ENCODE measurements at places on chromosomes 7 and 10.

DNA sequence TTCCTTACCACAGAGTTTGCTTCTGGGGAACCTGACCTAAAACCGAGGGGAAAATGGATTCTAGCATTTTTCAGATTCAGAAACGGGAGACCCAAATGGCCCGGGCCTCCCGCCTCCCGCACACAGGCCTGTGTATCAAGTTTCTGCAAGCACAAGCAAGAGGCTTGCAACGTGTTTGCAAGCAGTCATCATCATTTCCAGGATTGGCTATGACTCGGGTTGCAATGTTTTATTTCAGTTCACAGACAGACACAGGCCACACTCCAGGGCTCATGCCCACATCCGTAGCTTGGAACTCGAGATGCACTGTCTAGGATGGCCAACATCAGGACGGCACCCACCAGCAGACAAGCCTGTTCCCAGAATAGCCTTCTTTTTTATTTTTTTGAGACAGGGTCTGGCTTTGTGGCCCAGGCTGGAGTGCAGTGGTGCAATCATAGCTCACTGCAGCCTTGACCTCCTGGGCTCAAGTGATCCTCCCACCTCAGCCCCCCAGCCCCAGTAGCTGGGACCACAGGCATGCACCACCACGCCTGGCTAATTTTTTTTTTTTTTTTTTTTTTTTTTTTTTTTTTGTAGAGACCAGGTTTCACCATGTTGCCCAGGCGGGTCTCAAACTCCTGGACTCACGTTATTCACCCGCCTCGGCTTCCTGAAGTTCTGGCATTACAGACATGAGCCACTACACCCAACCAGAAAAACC is 68.1 kb upstream of the FOXK1 start:
- no peak for DNase-seq

GRCh38 chr10:113322843-113323242 is 230.0 kb upstream of the HABP2 start:
- DNase-seq = no peak

DNA sequence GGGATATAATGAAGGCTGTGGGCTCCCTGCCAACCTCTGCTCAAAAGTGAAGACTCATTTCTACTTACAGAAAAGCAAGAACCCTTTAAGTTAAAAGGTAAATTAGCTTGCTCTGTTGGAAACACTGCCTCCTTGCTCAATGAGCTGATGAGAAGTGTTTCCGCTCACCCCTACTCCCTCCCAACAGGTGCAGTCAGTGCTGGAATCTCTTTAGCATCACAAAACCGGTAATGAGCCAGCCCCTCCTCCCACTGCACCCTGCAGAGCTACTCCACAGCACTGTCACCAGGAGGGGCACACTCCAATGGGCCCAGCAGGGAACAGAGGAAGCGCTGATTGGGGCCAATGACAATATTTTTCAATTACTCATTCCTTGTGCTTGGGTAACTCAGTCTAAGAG is 262.5 kb downstream of the TCERG1L start:
- DNase-seq = no peak

DNA sequence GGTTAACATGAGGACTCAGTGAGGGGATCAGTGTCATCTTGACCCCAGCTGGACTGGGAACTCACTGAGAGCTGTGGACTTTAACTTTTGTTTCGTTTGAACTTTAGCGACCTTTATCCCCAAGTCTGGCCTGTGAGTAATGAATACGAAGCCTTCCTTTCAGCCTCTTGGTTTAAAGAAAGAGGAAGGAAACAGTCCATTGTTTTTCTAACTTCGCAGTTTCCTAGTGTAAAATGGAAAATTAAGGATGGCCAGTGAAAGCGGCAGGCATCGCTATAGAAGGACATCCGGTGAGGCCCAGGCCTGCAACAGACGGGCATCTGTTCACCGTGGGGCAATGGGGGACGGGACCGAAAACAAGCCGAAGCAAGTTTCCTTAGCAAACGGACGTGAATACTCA is 44.1 kb upstream of the ADO start:
- DNase-seq = no peak

GRCh38 chr7:142535123-142535779 is 214.0 kb upstream of the PRSS1 start:
- peak; percentile 47 for DNase-seq

- no peak for DNase-seq
Observed at GRCh38 chr7:152674860-152675758, 832 bp downstream of the XRCC2 start.

DNA sequence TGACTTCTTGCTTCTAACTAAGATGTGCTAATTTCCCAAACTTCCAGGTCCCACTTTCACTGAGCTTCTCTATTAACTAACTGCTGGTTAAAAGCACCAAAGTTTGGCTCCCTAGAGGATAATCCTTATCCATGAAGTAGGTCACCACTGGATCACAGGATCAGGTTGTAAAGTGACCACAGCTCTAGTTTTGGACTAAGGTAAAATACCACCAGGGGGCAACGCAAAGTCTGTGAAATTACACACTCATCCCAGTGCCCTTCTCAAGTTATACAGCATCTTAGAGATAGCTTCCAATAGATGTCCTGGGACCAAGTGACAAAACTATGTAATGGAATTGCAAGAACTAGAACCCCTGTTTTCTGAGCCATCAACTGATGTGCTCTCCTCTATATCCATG is 116.4 kb upstream of the ASAH2 start:
- no peak for DNase-seq

DNA sequence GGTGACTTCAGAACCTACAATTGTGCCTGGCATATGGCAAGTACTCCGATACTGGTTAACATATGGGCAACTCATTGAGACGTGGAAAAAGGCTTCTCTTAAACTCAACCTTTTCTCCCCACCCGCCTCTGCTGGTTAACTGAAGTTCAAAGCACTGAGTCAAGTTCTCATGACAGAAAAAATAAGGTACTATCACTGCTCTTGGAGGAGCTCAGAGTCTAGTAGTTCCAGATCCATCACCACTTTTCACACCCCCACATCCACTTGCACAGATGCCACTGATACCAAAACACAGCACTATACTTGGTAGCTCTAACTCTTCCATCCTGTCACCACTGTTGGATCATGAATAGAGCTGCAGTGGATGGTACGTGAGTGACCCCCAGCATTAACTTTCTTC is 36.2 kb downstream of the CCDC6 start:
- DNase-seq = no peak

- DNase-seq = no peak
Observed at GRCh38 chr7:57426629-57427003, 23.4 kb upstream of the ZNF716 start.

- DNase-seq = no peak
Observed at GRCh38 chr7:131502810-131503508, 53.5 kb downstream of the PODXL start.

DNA sequence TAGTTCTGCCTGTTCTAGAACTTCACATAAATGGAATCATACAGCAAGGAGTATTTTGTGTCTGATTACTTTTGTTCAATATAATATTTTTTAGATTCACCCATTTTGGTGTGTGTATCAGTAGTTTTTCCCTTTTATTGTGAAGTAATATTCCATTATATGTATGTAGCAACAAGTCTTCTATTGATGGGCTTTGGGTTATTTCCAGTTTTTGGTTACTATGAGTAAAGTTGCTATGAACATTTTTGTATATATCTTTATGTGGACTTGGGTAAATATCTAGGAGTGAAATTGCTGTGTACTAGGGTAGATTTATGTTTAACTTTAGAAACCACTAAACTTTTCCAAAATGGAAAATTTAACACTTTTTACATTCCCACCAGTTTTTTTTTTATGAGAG is 35.7 kb downstream of the ADK start:
- no peak for DNase-seq

DNA sequence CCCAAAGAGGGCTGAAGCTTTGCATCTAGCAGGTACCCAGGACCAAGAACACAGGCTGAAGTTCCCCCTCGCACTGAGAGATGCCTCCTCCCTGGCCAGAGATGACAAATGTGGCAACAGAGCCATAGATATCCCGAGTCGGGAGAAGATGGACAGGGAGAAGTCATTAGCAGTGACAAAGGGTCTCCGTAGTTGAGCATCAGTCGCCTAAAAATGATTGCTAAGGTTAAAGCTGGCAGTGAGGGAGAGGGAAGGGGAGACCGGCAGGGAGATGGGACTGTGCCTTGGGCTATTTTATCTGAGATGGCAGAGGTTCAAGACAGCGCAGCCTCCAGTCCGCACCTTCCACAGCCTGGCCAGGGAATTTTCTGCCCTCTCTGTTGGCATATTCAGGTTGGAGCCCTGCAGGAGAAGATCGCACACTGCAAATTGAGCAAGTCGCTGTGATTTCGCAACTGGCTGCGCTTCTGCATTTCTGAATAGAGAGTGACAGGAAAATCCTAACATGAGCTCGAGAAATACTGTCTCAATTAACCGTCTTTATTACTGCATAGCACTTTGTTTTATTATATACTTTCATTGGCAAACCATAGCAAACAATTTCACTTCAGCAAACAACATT is 238.9 kb upstream of the GPR26 start:
- DNase-seq = no peak

DNA sequence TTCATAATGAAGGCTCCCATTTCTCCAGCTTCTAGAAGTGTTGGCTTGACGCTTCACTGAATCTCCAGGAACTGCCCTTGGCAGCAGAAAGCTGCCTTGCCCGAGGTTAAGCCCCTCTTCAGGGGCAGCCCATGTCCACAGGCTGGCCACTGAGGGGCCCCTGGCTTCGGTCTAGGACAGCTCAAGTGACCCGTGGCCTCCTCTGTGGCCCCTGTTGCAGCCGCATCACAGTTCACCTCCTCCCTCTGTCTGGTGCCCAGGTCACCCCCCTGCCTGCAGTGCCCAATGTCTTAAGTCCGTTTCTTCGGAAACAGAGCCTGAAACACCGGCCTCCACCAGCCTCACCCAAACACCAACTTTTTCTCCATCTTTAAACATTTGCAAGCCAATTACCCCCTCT is 279.2 kb upstream of the MKI67 start:
- DNase-seq = no peak

DNA sequence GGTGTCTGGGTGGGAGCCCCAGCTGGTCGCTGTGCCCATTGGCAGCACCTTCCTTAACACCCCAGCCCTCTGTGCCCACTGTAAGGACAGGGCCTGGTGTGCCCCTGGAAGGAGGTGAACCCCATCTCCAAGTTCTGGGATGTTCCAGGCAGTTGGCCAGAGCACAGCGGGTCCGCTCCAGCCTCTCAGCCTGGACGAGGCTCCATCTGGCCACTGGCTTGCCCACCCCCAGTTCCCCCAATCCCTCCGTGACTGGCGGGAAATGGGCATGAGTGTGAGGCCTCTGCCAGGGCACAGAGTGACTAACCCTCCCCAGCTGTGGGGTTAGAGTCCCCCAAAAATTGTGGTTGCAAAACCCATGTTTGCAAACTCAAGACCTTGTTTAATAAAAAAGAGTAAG is 15.6 kb downstream of the GRIFIN start:
- DNase-seq = no peak

GRCh38 chr7:90298145-90299038 is 22.7 kb downstream of the FAM237B start:
- no peak for DNase-seq

GRCh38 chr10:127349737-127350136 is 153.3 kb upstream of the INSYN2A start:
- no peak for DNase-seq

- DNase-seq = no peak
Observed at GRCh38 chr10:5089865-5090264, 4.3 kb upstream of the AKR1C3 start.

DNA sequence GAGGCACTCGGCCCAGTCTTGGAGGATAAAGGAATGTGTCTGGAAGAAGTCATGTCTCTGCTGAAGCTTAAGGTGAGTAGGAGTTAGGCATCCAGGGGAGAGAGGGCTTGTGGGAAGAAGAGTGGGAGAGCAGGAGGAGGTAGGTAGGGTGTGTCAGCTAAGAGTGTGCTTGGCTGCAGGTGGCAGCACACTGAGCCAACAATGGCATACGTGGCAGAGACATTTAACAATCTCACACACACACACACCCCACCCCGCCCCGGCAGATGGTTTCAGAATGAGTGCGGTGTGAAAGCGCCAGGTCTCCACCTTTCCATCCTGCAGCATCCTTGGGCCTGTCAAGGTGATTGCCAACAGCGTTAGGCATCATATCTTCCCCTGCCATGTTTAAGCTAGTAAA is 11.2 kb upstream of the ARPC1A start:
- DNase-seq = peak; percentile 20

DNA sequence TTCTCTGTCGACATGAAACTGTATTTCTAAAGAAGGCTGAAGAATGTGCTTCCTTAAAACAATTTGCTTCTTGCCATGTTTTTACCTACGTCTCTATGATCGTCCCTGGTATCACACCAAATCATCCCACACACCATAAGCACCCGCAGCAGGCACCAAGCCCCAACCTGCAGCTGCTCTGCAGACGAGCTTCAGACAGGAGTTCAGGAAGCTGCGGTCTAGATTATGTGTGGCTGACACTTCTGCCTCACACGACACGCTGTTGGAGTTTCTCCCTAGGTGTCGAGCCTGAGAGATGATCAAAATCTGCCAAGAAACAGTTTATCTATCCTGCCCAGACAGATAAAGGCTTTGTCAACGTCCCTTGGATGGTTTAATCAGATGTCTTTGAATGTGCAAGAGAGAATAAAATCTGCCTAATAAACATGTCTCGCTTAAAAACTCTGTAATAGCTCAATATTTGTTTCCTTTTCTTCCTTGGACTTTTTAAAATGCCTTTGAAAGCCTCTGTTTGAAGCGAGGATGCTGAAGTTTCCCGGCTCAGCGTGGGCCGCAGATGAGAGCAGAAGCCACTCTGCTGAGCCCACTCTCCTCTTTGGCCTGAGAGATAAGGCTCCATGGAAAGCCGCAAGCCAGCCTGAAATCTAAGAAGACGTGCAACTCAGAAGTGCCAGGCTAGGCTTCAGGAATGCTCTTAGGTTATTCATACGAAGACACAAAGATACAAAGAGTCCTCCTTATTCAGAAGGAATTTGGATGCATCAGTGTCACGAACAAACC is 158.3 kb upstream of the PFKP start:
- no peak for DNase-seq

DNA sequence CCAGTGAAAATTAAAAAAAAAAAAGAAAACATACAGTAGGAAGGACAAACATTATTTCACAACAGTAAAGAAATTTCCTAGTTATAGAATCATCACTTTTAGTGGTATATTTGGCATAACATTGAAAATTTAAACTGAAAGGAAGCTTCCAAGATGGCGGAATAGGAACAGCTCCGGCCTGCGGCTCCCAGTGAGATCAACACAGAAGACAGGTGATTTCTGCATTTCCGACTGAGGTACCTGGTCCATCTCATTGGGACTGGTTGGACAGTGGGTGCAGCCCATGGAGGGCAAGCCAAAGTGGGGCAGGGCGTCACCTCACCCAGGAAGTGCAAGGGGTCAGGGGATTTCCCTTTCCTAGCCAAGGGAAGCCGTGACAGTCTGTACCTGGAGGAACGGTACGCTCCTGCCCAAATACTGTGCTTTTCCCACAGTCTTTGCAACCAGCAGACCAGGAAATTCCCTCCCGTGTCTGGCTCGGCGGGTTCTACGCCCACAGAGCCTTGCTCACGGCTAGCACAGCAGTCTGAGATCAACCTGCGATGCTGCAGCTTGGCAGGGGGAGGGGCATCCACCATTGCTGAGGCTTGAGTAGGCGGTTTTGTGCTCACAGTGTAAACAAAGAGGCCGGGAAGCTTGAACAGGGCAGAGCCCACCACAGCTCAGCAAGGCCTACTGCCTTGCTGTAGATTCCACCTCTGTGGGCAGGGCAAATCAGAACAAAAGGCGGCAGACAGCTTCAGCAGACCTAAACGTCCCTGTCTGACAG is 19.4 kb downstream of the PON3 start:
- DNase-seq = no peak
